ENCODE measurements at places on chromosomes 2 and 18. TPM values are rescaled to one million over a fixed set of nuclear protein-coding genes. Genes with fewer than 3 reads are reported as not detected.

The VWA3B gene
- total RNA-seq: not detected

The SNX17 gene
- 117 TPM for total RNA-seq

The TM4SF20 gene
- total RNA-seq: not detected

The GAD1 gene
- 2.5 TPM for total RNA-seq

The DSC2 gene
- 0.10 TPM for total RNA-seq

The SERPINB12 gene
- not detected for total RNA-seq

The TSHZ1 gene
- 12.5 TPM for total RNA-seq

The IL36B gene
- total RNA-seq: not detected

The UNC80 gene
- 0.03 TPM for total RNA-seq

The ASXL2 gene
- 27.2 TPM for total RNA-seq

GRCh38 chr2:175755169-175755568, 246.9 kb downstream of the LNPK start:
- no peak for DNase-seq

GRCh38 chr2:151009437-151010175, 252.1 kb downstream of the RBM43 start:
- no peak for DNase-seq

- DNase-seq: no peak
Measured at GRCh38 chr18:51651761-51652160, 454.3 kb upstream of the MEX3C start.

DNA sequence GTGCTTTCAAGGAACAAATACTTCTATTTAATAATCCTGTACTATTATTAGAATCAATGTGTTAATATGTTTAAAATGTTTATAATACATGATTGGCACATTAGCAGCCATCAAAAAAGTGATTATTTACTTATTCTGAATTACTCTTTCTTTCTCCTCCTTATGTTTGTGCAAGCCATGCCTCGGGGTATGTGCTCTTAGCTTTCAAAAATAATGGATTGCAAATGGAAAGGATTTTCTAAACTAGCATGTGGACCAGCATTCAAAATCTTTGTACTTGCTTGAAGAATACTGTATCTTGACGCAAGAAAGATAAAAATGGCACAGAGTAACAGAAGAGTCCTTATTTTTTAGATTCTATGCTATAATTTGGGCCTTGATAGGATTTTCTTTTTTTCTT, 156.5 kb downstream of the CDH7 start:
- DNase-seq: no peak

- no peak for DNase-seq
Measured at GRCh38 chr2:28344756-28345373, 47.8 kb upstream of the FOSL2 start.

- DNase-seq: no peak
Measured at GRCh38 chr2:223723954-223724411, 113.4 kb downstream of the AP1S3 start.

GRCh38 chr2:59584958-59585357, 968.5 kb downstream of the BCL11A start:
- DNase-seq: no peak

- no peak for DNase-seq
Measured at GRCh38 chr2:14907014-14907612, 274.6 kb downstream of the LRATD1 start.

DNA sequence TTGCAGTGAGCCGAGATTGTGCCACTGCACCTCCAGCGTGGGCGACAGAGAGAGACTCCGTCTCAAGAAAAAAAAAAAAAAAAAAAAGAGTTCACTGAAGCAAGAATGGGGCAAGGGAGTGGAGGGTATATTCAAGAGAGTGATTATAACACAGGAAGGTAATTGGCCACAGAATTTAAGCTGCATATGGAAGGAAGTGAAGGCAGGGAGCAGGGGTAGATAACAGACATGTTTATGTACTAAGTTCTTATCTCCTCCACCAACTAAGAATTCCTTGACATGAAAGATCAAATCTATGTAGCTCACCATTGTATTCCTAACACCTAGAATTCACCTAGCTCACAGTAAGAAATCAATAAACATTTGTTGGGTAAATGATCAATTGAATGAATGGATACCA, 37.3 kb downstream of the GKN2 start:
- DNase-seq: no peak

GRCh38 chr2:200054681-200055468, 99.5 kb downstream of the MAIP1 start:
- no peak for DNase-seq

DNA sequence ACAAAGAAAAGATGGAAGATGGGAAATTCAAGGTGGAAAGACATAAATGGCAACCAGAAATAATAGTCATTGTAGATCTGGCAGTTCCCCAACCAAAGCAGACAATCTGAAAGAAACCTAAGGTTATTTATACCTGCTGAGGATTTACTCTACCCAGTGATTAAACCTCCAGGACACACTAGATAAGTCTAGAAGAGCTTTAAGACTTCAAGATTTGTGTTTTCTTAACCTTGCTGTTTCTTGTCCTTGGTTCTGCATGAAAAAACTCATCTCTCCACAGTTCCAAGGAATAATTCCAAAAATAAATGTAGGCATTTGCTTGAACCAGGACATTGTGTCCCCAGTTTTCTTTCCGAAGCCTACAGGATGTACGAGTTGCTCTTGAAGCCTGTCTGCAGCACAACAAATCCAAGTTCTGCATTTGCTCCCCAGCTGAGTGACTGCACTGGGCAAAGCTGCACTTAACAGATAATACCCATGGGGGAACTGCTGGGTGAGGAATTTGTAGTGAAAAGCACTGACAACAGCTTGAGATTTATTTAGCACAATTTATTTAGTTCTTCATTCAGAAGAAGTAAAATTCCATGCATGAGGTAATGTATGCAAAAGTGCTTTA, 19.8 kb downstream of the DTNA start:
- no peak for DNase-seq

GRCh38 chr2:157935378-157935906, 59.3 kb upstream of the ACVR1 start:
- DNase-seq: no peak

DNA sequence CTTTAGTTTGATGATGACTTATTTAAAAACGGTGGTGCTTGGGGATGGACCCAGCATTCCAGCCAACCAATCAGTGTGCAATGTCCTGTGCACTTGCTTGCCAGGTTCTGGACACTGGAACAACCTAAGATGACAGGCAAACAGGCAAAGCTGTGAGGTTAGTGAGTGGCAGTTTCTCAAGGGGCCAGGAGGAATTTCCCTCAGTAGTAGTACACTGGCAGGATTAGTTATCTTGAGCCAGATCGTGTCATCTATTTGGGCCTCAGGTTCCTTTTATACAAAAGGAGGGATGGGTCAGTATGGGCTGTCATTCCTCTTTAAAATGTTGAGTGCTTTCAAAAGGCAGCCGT, 26.6 kb downstream of the MAP4K4 start:
- DNase-seq: no peak

GRCh38 chr2:71299507-71299906, 32.1 kb upstream of the ZNF638 start:
- no peak for DNase-seq

- no peak for DNase-seq
Measured at GRCh38 chr2:129297430-129297829, 682.0 kb upstream of the RAB6C start.

DNA sequence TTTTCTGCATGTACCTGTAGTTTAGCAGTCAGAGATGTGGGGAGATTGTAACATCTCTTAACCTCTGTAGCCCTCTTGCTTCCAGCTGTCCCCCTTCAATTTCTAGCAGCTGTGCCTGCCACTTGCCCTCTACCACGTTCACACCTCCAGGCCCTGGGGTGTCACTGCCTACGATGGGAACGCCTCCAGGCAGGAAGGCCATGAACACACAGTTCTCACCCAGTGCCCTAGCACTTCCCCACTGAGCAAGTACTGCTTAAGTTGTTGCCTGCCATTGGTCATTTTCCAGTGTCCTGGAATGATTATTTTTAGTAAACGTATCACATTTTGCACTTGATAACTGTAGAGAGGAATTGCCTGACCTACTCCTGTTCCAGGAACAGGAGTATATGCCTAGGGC, 77.1 kb upstream of the B3GNT7 start:
- no peak for DNase-seq
